GM19239 (cell line): ENCODE measurements at places on chromosomes 4 and X.

DNA sequence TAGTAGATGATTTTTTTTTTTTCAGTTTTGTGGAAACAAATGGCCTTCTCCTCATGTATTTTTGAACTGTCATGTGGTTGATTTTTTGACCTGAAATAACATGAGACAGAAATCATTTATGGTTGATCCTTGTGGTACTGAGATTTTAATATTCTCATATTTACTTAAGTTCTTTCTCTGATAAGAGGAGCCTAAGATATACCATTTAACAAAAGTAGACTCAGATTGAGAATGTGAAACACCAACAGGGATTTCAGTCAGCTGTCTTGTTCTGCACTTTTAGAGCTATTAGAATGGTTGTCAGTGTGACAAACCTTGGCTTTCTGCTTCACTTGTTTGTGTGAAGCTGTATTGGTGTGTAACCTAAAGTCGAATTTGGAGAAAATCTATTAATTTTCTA, 575.7 kb downstream of the SPOCK3 start:
- no peak for DNase-seq

- DNase-seq, result no peak
Observed at GRCh38 chr4:7466904-7467303, 32.2 kb upstream of the PSAPL1 start.

- no peak for DNase-seq
Observed at GRCh38 chr4:76275486-76276124, 24.1 kb downstream of the FAM47E start.

DNA sequence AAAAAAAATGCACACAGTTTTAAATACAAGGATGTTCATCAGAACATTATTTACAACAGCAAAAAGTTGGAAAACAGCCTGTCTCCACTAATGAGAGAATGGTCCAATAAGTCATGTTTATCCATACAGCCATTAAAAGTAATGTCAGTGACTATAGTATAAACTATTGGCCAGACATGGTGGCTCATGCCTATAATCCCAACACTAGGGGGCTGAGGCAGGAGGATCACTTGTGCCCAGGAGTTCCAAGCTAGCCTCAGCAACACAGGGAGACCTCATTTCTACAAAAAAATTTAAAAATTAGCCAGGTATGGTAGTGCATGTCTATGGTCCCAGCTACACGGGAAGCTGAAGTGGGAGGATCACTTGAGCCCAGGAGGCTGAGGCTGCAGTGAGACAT, 48.1 kb upstream of the IL13RA1 start:
- DNase-seq, result no peak

- DNase-seq, result no peak
Observed at GRCh38 chr4:184854673-184855072, 28.9 kb upstream of the ACSL1 start.

DNA sequence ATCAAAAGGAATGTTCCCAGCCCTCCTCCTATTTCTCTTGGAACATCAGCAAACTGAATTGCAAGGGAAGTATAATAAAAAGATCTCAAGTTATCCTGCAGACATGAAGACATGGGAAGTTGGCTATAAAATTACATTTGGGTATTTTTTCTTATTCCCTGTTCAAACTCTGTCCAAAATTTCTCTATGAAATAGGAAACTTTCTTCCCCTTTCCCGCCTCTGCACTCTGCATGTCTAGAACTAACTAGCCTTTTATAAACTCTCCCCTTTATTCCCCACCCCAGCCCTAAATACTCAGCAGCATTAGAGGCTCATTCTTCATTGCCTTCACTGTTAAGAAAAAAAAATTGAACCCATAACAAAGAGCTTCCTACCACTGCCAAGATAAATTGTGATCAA, 126.7 kb upstream of the EDNRA start:
- no peak for DNase-seq

DNA sequence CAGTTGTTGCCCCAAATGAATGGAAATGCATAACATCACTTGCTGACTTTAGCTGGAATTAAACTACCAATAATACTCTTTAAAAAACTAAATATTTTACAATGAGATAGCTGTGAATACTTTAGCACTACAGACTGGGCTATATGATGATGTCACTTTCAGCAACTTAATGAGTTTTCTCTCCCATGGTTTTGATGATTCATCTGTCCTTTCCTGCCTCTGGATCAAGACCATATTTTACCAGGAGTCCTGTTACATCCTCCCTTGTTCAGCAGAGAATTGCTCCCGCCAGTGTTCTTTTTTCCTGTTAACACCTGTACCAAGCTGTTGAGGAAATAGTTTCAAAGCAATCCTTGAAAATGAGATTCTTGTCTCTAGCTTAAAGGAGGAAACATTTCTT, 543.0 kb downstream of the SPRY1 start:
- no peak for DNase-seq

GRCh38 chrX:1283093-1283492, 14.5 kb downstream of the CSF2RA start:
- DNase-seq, result no peak

- DNase-seq, result no peak
Observed at GRCh38 chrX:5774446-5774845, 454.2 kb downstream of the NLGN4X start.

GRCh38 chr4:100428051-100428450, 89.8 kb downstream of the EMCN start:
- no peak for DNase-seq

DNA sequence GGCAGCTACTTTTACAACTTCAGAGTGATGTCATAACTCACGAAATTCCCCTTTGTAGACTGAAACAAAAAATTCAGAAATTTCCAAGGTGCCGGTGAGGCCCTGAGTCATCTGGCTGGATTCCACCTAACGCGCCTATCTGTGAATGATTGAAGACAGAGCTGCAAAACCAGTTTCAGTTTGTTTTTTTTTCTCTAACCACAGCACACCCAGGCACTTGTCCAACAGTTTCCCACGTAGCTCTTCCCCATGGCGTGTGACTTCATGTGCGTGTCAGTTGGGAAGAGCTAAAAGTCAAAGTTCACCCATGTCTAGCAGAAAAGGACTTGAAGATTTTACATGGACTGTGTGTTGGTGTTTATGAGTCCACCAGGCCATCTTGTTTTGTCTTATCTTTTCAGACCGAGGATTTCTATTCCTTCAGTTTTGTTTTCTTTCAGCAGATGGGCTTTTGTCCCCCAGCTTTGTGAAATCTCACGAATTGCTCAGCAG, 16.4 kb downstream of the TCEANC start:
- DNase-seq, result no peak

- DNase-seq, result peak; percentile 28
Observed at GRCh38 chr4:140637836-140638235, 69.1 kb upstream of the UCP1 start.

- no peak for DNase-seq
Observed at GRCh38 chrX:131894995-131895394, 128.1 kb upstream of the STK26 start.

- no peak for DNase-seq
Observed at GRCh38 chrX:19860571-19860970, 26.8 kb downstream of the SH3KBP1 start.

GRCh38 chrX:150542846-150543229, 25.6 kb upstream of the MTM1 start:
- DNase-seq, result no peak

DNA sequence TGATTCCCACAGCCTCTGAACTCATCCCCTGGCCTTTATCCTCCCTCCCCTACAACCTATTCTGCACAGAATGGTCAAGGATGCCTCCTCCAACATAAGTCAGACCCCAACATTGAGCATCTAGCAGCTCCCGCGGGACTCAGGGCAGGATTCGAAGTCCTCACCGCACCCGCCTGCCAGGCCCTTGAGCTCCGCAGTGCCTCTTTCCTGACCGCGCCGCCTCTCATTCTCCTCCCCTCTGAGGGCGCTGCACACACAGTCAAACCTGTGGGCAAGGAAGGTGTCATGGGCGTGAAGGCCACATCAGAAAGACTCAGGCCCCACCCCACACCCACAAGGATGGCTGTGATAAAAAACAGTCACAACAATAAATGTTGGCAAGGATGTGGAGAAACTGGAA, 84.1 kb downstream of the CPZ start:
- no peak for DNase-seq

DNA sequence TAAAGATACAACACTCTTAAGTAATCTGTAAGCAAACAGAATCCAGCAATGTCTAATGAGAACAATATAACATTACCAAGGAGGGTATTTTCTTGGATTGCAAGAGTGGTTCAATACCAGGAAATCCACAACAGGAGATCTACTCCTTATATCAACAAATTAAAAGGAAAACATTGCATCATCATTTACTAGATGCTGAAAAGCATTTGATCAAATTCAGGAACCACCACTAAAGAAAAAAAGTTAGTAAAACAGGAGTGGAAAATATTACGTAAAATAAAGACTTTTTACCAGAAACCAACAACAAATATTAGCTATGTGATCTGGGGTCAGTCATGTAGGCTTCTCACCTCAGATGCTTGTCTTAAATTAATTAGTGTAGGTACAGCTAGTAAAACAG, 66.8 kb upstream of the MAB21L2 start:
- DNase-seq, result no peak

DNA sequence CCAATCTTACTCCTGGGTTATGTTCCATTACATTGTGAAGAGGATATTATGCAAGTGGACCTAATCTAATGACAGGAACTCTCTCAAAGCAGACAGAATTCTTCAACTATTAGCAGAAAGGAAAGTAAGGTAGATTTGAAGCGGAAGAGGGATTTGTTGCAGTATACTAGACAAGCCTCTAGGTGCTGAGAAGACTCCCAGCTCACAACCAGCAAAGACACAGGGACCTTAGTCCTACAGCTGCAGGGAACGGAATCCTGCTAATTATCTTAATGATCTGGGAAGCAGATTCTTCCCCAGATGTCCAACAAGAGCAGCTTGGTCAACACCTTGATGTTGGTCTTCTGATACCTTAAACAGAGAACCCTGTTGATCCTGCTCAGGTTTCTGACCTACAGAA, 73.6 kb downstream of the STK32B start:
- no peak for DNase-seq

GRCh38 chrX:102029026-102029425, 96.5 kb upstream of the TCEAL2 start:
- DNase-seq, result no peak

- DNase-seq, result no peak
Observed at GRCh38 chr4:185710487-185710995, 101.5 kb downstream of the SORBS2 start.

DNA sequence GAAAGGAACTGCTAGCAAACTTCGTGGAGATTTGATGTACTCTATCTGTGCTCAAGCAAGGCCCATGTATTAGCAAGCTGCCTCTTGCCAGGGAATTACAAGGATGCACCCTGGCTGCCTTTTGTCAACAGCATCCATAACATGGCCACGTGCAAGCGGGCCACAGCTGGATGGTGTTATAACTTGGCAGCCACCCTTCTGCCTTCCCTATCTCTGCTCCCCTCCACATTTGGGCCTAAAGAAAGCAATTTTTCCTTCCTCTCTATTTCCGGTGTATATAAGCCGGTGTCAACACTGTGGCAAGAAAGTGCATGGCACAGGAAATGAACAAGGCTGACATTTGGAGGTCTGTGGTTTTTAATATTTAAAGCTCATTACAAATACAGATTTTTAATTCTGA, 94.8 kb downstream of the CLNK start:
- DNase-seq, result no peak

- peak; percentile 40 for DNase-seq
Observed at GRCh38 chrX:119871599-119872395, at the start of the genes NDUFA1 and RNF113A. Gene NDUFA1, plus strand, starts transcription at chrX:119871832. Its CDS starts 80 bp downstream, at chrX:119871912. Gene RNF113A, minus strand, starts transcription at chrX:119871733. Its CDS starts 120 bp downstream, at chrX:119871613.

DNA sequence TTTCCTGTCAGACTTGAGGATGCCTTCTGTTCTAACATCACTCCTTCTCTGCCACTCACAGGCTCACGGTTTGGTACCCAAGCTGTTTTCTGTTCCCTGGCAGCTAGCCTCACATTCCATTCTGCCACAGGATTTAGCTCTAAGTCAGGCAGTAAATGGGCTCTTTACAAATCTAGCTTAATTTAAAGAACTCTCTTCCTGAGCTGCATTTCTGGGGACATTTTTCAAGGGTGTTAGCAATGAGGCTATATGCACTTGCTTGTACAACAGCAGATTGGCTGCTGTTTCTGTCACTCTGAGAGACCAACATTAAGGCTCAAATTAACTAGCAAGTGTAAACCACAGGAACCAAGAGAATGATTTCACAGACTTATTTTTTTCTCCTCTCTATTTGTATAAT, 337.8 kb upstream of the NOCT start:
- no peak for DNase-seq

DNA sequence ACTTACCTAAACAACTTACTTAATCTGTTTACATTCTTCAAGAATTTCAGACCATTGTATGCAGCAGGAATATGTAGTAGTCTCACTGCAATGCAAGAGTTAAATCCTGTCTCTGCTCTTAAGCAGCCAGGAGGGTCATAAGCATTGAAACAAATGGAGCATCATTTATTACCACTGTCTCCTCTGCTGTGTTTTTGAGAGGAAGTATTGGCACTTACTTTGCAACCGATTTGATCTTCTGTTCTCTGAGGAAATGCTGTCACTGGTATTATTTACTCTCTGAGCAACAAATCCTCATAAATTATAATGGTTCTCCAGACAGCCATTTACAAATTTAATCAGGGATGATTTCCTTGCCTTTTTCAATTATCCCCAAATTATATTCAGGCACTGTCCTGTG, 1367.1 kb downstream of the STIM2 start:
- DNase-seq, result no peak
